ENCODE measurements at places on chromosomes 4 and X. TPM values are rescaled to one million over a fixed set of nuclear protein-coding genes. Genes with fewer than 3 reads are reported as not detected.
A peak's percentile ranks its signal among the peaks of the same experiment; 100 is the strongest.

DNA sequence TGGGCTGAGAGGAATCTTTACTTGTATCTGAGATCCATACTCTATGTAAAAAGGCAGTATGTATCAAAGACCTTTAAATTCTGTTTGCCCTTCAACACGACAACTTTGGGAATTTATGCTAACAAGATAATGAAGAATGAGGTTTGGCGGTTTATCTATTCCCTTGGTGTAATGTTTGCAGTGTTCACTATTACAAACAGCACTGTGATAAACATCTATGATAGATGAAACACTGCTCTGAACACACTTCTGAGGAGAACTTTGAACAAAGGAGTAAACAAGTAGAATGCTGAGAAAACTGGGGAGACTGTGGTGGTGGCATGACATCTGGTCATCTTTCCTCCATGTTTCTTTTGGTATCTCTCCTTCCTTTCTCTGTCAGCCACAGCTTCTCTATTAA lies 126.9 kb downstream of the PDE5A start:
- peaks cover 21% of the 10 kb centered on the region for H3K36me3 ChIP-seq
- peaks cover 5% of the 10 kb centered on the region for H3K4me1 ChIP-seq
- H3K27ac ChIP-seq: peak overlapping the region; percentile 1
- no peak for DNase-seq
- H3K27me3 ChIP-seq: no peaks in the 10 kb centered on the region

- no peaks in the 10 kb centered on the region for H3K27me3 ChIP-seq
- no peak for DNase-seq
- H3K36me3 ChIP-seq: peaks cover 19% of the 10 kb centered on the region
- no peak overlapping the region for H3K4me3 ChIP-seq
- no peaks in the 10 kb centered on the region for H3K4me1 ChIP-seq
Observed at GRCh38 chr4:8002525-8003309, 63.1 kb upstream of the AFAP1 start.

The S100G gene
- total RNA-seq: not detected

The SRPX2 gene
- total RNA-seq: 61.2 TPM

DNA sequence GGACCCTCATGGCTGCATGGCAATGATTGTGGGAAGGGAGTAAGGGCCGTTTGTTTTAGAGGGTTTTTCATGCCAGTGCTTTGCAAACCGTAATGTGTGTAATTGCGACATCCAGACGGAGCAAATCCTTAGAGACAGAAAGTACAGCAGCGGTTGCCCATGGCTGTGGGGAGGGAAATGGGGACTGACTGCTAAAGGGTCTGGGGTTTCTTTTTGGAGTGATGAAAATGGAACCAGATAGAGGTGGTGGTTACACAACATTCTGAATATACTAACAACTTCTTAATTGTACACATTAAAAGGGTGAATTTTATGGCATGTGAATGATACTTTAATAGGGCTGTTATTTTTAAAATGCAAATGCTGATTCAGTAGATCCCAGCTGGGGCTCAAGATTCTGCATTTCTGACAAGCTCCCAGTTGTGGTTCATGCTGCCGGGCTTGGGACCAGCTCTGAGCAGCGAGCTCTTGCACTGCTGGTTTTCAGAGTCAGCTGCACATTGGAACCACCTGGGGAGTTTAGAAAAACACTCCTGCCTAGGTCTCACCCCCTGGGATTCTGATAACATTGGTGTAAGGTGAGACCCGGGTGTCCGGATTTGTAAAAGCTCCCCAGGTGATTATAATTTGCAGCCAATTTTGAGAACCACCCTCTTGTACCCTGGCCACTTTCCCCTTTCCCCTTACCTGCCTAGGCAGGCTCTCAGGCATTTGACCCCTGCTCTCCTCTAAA lies 47.7 kb downstream of the PRPS1 start:
- H3K36me3 ChIP-seq: no peaks in the 10 kb centered on the region
- peaks cover 29% of the 10 kb centered on the region for H3K4me1 ChIP-seq
- no peaks in the 10 kb centered on the region for H3K27me3 ChIP-seq
- DNase-seq: no peak
- H3K27ac ChIP-seq: peak overlapping the region; percentile 96

The REELD1 gene
- total RNA-seq: not detected

GRCh38 chr4:81915430-81915829 lies 443.7 kb upstream of the RASGEF1B start:
- H3K4me3 ChIP-seq: no peak overlapping the region
- H3K4me1 ChIP-seq: no peaks in the 10 kb centered on the region
- DNase-seq: no peak
- no peak overlapping the region for H3K27ac ChIP-seq
- no peaks in the 10 kb centered on the region for H3K36me3 ChIP-seq

The SYNPO2 gene
- total RNA-seq: 264 TPM

The RNF128 gene
- total RNA-seq: not detected

GRCh38 chrX:107669261-107669660 lies 41.0 kb downstream of the PRPS1 start:
- DNase-seq: no peak
- H3K27me3 ChIP-seq: no peaks in the 10 kb centered on the region
- H3K36me3 ChIP-seq: no peaks in the 10 kb centered on the region
- H3K4me3 ChIP-seq: no peak overlapping the region
- peaks cover 15% of the 10 kb centered on the region for H3K4me1 ChIP-seq

DNA sequence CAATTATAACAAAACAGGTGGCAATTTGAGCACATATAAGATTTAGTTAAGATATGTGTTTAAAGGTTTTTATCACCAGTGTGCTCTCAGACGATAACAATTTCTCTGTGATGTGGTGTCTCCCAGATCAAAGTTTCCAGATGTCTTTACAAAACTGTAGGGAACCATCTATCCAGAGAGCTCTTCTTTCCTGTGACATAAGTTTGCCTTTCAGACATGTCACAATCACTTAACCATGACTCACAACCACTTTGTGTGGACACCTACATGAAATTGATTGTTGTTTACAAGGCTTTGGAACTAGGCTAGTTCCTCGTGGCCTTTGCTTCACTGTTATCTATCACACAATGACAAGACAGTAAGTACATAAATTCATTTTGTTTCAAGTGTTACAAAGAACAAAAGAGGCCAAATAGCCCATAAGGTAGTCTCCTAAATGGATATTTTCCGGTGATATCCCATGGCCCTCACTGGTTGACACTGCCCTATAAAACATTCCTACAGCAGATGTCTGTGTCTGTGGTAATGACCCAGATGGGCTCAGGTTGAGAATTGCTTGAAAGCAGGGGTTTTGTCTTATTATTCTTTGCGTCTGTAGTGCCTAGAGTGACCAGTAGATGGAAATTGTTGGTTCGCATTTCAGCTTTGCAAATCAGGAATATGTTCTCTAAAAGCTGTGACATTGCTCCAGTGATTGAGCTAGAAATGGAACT lies 297.8 kb upstream of the FAM241A start:
- H3K27ac ChIP-seq: no peak overlapping the region
- H3K36me3 ChIP-seq: no peaks in the 10 kb centered on the region
- H3K4me3 ChIP-seq: no peak overlapping the region

GRCh38 chr4:98055800-98056501 lies 87.3 kb downstream of the STPG2 start:
- H3K4me1 ChIP-seq: no peaks in the 10 kb centered on the region
- no peak for DNase-seq
- H3K27ac ChIP-seq: no peak overlapping the region
- H3K4me3 ChIP-seq: no peak overlapping the region

GRCh38 chr4:13543032-13543838 lies 1.1 kb downstream of the NKX3-2 start:
- H3K4me3 ChIP-seq: peak overlapping the region; percentile 79
- peaks cover 48% of the 10 kb centered on the region for H3K4me1 ChIP-seq
- H3K27me3 ChIP-seq: peaks cover 55% of the 10 kb centered on the region
- DNase-seq: no peak

GRCh38 chr4:164203476-164203875 lies 550.5 kb upstream of the SMIM31 start:
- no peaks in the 10 kb centered on the region for H3K36me3 ChIP-seq
- H3K27me3 ChIP-seq: no peaks in the 10 kb centered on the region
- H3K27ac ChIP-seq: no peak overlapping the region
- no peaks in the 10 kb centered on the region for H3K4me1 ChIP-seq

Data from thoracic aorta (tissue), 2 donors.